Psoas muscle (tissue), 8 donors: ENCODE measurements at places on chromosomes 3 and 15.
A peak's percentile ranks its signal among the peaks of the same experiment; 100 is the strongest.

- peak; percentile 92 for DNase-seq
Observed at GRCh38 chr3:53881691-53882593, at the start of gene ACTR8. ACTR8 (minus strand) TSS chr3:53882152; CDS start chr3:53882101, 51 bp downstream.

DNA sequence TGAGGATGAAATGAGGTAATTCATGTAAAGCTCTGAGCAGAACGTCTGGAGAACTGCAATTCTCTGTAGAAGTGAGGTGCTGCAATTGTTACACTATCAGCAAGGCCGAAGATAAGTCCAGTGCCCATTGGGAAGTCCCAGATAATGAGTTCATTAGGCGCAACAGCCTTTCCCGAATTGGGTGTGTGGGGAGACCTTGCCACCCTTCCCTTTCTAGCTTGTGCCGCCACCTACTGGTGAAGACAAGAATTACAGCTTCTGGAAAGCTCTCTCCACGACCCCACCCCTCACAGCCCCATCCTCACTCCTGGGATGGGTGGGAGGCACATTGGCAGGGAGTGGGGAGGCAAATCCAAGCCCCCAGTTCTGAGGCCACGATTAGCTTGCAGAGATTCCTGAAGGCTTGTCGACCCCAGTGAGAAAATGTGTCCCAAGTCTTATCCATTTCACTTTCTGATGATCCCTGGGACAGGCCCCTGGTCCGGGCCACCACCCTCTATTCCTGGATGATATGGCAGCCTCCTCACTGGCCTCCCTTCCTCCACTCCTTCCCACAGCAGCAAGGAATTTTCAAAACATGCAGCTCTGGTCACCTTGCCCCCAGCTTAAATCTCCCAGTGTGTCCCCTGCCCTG, 36.4 kb downstream of the FAM3D start:
- DNase-seq, result no peak

DNA sequence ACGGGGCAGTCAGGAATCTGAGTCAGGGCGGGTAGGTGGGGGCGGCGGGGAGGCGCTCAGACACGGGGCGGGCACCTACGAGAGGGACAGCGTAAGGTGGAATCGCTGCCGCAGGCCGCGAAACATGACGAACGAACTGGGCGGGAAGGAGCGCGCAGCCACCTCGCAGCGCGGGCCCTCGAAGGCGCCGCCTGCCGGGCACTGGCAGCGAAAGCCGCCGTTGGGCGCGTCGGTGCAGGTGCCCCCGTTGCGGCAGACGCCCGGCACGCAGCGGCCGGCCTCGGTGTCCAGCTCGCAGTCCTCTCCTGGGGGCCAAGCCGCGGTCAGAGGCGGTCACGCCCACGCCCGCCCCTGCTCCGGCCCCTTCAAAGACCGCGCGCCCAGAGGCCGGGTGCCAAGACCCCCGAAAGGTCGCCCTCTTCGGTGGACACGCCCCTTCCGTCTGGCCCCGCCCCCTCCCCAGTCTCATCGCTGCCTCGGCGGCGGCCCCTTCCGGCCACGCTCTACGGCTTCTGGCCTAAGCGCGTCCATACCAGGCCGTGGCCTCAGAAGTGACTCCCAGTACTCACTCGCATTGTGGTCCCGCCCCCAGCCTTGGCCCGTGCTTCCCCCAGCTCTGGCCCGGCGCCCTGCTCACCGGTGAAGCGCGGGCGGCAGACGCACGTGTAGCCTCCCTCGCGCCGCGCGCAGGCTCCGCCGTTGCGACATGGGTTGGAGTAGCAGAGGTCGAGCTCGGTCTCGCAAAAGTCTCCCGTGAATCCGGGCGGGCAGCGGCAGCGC, 6.4 kb downstream of the CELSR3 start:
- peak; percentile 90 for DNase-seq

GRCh38 chr3:76402926-76403325, 617.6 kb upstream of the ZNF717 start:
- DNase-seq, result no peak

DNA sequence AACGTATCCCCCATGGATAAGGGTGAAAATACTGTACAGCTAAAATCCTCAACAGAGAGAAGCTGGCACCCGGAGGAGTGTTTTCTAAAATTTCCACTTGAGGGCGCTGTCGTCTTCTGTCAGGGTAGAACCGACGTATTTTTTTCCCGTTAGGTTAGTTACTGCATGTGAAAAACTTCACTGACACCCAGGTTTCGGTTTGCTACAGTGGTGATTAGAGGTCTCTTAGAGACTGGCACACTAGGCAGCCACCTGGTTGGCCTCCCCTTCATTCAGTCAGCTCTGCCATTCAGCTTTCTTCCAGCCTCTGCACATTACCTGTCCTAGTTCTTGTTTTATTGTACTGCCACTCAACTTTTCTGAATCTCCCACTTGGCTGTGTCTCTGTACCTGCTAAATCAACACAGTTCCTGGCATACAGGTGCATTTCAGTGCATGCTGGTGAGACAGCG, 18.4 kb downstream of the CCK start:
- DNase-seq, result no peak

GRCh38 chr3:137766876-137767537, 2.9 kb downstream of the SOX14 start:
- no peak for DNase-seq
